Ovary (tissue), 10 donors: ENCODE measurements at places on chromosomes 12 and 14. TPM values are rescaled to one million over a fixed set of nuclear protein-coding genes. Genes with fewer than 3 reads are reported as not detected.

The POTEM gene
- total RNA-seq, result not detected

The NFYB gene
- 37.3 TPM for total RNA-seq

The NOS1 gene
- total RNA-seq, result 0.20 TPM

The P2RX2 gene
- total RNA-seq, result not detected

The ANKRD33 gene
- total RNA-seq, result not detected

The TMEM253 gene
- total RNA-seq, result 0.25 TPM

The SRRM4 gene
- total RNA-seq, result not detected

The NGB gene
- total RNA-seq, result not detected

The CYP27B1 gene
- 1.2 TPM for total RNA-seq

The PAWR gene
- total RNA-seq, result 71.9 TPM

The DENR gene
- 27.7 TPM for total RNA-seq

The C1R gene
- total RNA-seq, result 517 TPM

The MMAB gene
- total RNA-seq, result 20.2 TPM

The OTOGL gene
- total RNA-seq, result 0.05 TPM

The RALGAPA1 gene
- total RNA-seq, result 78.0 TPM

The MIP gene
- not detected for total RNA-seq

The PTCSC3 gene
- not detected for total RNA-seq

The TAS2R14 gene
- 2.4 TPM for total RNA-seq

The SLC10A1 gene
- not detected for total RNA-seq

The DEGS2 gene
- 0.48 TPM for total RNA-seq

The FAM222A gene
- total RNA-seq, result 28.4 TPM

The SCN8A gene
- total RNA-seq, result 1.0 TPM

The CLMN gene
- total RNA-seq, result 6.5 TPM

The OTUB2 gene
- 1.1 TPM for total RNA-seq

The TAS2R8 gene
- total RNA-seq, result not detected

The RPL10L gene
- not detected for total RNA-seq

The VWF gene
- total RNA-seq, result 37.9 TPM

The LRP6 gene
- 44.7 TPM for total RNA-seq

The SLC25A47 gene
- not detected for total RNA-seq

The SLC5A8 gene
- not detected for total RNA-seq

The RNF31 gene
- 42.9 TPM for total RNA-seq

The OR4K15 gene
- total RNA-seq, result not detected

The MSI1 gene
- 3.8 TPM for total RNA-seq

The TAS2R7 gene
- total RNA-seq, result not detected

The LALBA gene
- not detected for total RNA-seq

The FAM186B gene
- total RNA-seq, result 0.11 TPM

The SLC39A2 gene
- not detected for total RNA-seq

The ITGB7 gene
- total RNA-seq, result 1.2 TPM

The PRIMA1 gene
- 7.9 TPM for total RNA-seq

The C12orf60 gene
- 0.63 TPM for total RNA-seq

The MMP17 gene
- 14.6 TPM for total RNA-seq

The TUBA1B gene
- 326 TPM for total RNA-seq

The R3HDM2 gene
- total RNA-seq, result 81.4 TPM

The ZFHX2 gene
- 1.1 TPM for total RNA-seq

The OR6C2 gene
- total RNA-seq, result not detected

The RAP1B gene
- total RNA-seq, result 99.9 TPM

The RASAL1 gene
- total RNA-seq, result 1.1 TPM

The RGS6 gene
- total RNA-seq, result 2.9 TPM

The ATF1 gene
- 55.6 TPM for total RNA-seq

The CD69 gene
- 3.0 TPM for total RNA-seq

The CLEC1B gene
- not detected for total RNA-seq

The NOVA1 gene
- total RNA-seq, result 7.3 TPM

The CCDC177 gene
- not detected for total RNA-seq

The CD163 gene
- total RNA-seq, result 35.0 TPM

The HOXC12 gene
- total RNA-seq, result not detected

The COCH gene
- total RNA-seq, result 1.4 TPM

The FOXN3 gene
- 160 TPM for total RNA-seq

The SSPN gene
- total RNA-seq, result 45.2 TPM

The SLC2A14 gene
- total RNA-seq, result 2.7 TPM
